ENCODE measurements at places on chromosomes 6 and 20.

DNA sequence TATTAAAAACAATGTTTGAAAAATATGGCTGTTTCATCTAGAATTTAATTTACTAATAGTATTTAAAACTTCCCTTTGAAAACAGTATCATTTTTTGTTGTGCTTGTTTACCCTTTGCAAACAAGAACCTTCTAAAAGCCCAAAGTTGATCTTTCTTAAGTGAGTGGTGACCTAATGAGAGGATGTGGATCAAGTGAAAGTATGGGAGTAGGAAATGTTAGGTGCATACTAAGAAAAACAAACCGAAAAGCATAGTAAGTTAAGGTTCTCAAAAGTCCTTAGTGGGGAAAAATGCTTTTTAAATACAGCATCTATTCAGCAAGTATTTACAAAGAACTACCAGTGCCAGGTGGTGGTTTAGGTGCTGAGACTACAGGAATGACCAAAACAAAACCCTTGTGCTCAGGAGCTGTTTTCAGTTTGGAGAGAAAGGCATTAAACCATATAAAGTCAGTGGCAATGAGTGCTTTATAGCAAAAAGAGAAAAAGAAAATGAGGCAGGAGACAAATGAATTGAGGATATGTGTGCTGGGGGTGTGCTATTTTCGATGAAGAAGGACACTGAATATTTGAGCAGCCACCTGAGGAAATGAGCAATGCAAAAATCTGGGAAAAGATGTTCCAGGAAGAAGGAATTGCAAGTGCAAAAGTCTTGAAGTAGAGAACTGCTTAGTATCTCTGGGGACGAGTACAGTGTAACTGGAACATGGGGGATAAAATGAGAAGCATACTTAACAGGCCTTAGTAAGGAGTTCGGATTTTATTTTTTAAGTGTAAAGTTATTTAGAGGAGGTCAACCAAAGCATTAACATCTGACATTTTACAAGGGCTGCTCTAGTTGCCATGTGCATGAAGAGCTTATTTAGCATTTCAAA is 24.0 kb downstream of the RNF146 start:
- DNase-seq = no peak

- DNase-seq = peak; percentile 4
Measured at GRCh38 chr6:43621078-43621835, 7.8 kb downstream of the GTPBP2 start.

DNA sequence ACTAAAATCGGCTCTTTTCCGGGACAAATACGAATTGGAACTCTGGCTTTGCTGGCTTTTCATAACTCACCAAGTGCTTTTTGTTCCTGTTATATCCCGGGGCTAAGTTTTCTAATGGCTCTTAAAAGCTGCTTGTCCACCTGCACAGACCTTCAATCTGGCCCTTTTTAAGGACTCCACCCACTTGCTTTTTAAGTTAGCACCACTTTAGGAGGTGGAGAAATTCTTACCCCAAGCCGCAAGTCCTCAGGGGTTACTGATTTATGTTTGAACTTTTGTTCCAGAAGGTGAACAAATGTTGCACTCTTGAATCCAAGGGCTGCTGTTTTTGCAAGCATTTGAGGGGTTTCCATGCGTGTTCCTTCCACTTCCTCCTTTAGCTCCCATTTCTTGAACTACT is 37.8 kb downstream of the FAM184A start:
- DNase-seq = no peak

DNA sequence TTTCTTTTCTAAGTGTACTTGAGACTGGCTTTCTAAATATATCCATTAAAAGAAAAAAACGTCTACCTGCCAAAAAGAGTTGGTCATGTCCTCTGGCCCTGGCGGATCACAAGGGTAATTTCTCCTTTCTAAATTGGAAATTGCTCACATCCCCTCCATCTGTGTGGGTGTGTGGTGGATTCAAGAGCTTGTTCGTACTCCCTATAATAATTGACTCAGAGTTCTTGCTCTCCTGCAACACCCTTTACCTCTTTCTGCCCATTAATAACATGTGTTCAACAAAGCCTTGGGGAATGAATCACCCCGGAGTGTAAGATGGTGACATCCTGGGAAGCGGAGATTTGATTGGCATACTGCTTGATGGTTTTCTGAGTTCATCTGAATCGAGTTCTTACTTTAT is 263.8 kb downstream of the ALDH8A1 start:
- DNase-seq = peak; percentile 41

- no peak for DNase-seq
Measured at GRCh38 chr20:57161478-57162361, 104.7 kb downstream of the BMP7 start.

GRCh38 chr20:50089787-50090177 is 23.2 kb downstream of the UBE2V1 start:
- DNase-seq = no peak

DNA sequence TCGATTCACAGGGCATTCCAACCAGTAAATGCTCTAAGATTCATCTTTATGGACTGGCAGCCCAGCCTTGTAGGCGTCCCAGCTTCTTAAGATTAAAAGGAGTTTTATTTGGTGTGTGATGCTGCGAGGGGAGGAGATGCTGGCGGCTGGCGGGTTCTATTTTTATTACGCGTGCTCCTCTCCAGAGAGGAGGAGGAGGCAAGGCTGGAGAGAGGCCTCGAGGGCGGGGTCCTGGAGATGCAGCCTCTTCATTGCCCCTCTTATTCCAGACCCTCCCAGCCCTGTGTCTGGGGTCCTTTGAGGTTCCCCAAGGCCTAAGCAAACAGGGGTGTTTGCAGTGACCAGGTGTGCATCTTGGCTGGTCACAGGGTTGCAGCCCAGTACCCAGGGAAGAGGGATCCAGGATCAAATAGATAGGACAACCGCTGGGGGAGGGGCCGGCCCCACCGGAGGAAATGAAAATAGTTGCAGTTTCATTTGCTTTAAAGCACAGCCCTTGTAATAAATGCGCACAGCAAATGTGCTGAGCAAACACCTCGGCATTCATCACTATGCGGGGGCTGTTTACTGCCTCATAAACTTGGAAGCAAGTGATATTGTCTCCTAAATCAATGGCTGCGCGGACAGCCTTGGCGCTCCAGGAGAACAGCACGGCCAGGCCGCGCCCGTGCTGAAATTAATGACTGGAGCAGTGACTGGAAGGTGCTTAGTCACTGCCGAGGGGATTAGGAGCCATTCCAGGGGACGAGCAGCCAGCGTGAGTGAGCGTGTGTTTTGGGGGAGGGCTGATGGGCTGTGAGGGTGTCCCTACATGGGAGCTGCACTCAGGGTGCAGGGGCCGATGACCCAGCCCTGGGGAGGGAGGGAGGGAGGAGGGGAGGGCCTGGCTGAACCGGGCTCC is 83.0 kb downstream of the TMEM242 start:
- peak; percentile 22 for DNase-seq

- DNase-seq = peak; percentile 28
Measured at GRCh38 chr6:41671376-41671775, 33.1 kb downstream of the MDFI start.

DNA sequence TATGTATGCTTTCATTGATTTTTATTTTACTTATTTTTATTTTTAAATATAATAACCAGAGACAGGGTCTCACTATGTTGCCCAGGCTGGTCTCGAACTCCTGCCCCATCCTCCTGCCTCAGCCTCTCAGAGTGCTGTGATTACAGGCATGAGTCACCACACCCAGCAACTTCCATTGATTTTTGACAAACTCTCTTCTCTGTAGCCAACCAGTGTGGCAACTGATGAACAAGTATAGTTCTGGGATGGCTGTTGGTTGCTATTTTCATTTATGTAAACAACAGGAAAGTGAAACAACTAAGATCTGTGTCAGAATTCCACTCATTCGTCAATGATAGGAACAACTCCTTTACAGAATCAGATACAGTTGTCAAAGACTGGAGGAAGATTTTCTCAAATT is 356.7 kb upstream of the JARID2 start:
- DNase-seq = no peak

- no peak for DNase-seq
Measured at GRCh38 chr6:78598966-78599365, 268.4 kb upstream of the IRAK1BP1 start.

- no peak for DNase-seq
Measured at GRCh38 chr6:36662380-36662779, 16.1 kb upstream of the CDKN1A start.

- no peak for DNase-seq
Measured at GRCh38 chr20:10219993-10220750, 1.5 kb downstream of the SNAP25 start.

- DNase-seq = no peak
Measured at GRCh38 chr6:151498327-151498726, 4.5 kb downstream of the CCDC170 start.

DNA sequence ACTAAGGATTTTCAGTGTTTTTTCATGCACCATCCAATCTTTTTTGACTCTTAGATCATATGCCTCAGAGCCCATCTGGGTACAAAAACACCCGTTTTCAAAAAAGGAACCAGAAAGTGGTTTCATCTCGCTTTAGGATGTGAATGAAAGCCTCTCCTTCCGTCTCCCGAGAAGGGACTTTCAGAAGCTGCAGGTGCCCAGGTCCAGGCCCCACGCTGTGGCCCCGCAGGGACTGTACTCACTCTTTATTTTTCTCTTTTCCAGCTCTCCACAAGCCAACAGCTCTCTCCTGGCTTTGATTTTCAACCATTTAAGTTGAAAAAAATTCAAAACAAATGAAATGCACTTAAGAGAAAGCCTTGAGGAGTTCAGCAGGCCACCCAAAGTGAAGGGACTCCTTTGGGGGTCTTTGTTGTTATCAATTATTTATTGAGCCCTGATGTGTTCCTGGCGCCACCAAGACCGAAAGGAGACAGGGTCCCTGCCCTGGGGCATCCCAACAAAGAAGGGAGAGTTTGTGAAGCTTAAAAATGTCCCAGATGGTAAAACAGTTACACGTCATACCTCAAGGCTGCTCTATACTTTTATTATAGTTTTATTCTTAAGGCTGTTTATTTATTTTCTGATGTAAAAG is 467.3 kb downstream of the PREX1 start:
- DNase-seq = no peak

GRCh38 chr20:5215672-5216304 is 89.0 kb downstream of the CDS2 start:
- DNase-seq = no peak

DNA sequence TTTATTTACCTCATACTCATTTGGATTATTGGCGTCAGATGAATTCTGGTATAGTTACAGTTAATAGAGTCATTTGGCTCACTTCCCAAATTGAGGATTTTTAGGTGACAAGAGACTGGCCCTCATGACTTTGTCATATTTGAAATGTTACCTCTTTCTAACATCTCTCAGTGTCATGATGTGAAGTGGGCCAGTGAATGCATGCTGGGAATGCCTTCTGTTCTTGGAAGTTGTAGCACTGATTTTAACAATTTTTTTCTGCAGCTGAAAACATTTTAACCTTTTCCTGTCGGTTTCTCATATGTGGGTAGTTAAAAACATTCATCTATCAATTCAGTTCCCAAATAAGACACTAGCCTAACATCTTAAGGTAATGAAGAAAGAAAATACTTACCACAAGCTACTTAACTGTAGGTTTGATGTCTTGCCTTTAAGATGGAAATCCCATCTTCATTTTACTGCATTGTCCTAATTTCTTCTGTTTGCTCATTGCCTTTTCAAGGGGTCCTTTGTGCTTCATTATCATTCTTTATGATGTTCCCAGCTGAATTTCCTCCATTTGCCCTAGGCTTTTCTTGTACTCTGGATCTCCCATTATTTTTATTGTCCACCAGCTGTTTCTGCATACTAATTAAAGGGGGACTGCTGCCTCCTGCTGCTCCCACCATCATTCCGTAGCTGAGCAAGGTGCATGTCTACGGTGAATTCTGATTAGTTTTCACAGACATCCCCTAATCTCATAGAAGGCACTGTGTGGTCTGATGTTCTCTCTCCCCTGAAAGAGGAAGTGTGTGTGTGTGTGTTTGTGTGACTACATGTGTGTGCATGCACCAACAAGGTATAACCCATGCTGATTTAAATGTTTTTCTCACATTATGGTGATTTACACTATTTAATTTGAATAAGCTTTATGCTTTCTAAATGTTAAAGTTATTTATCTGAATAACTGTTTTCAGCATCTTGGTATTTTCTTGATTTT is 109.5 kb downstream of the B3GAT2 start:
- no peak for DNase-seq

DNA sequence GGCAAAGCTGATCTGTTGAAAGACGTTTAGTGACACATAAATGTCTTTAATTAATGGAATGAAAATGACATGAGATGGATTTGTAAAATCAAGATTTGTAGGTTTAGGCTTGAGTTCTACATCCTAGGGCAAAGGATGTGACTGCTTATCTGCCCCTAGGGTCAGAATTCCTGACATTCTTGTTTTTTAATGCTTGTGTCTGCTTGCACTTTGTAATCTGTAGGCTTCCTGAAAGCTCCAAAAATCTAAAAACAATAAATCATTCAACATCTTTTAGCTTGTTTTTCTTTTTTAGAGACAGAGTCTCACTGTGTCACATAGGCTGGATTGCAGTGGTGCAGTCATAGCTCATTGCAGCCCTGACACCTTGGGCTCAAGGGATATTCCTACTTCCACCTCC is 107.9 kb upstream of the MLIP start:
- DNase-seq = no peak

- DNase-seq = no peak
Measured at GRCh38 chr20:23877524-23877923, 2.0 kb downstream of the CST5 start.

- no peak for DNase-seq
Measured at GRCh38 chr6:96532399-96532798, 10.8 kb downstream of the UFL1 start.

GRCh38 chr6:14930366-14930989 is 315.4 kb upstream of the JARID2 start:
- DNase-seq = no peak

DNA sequence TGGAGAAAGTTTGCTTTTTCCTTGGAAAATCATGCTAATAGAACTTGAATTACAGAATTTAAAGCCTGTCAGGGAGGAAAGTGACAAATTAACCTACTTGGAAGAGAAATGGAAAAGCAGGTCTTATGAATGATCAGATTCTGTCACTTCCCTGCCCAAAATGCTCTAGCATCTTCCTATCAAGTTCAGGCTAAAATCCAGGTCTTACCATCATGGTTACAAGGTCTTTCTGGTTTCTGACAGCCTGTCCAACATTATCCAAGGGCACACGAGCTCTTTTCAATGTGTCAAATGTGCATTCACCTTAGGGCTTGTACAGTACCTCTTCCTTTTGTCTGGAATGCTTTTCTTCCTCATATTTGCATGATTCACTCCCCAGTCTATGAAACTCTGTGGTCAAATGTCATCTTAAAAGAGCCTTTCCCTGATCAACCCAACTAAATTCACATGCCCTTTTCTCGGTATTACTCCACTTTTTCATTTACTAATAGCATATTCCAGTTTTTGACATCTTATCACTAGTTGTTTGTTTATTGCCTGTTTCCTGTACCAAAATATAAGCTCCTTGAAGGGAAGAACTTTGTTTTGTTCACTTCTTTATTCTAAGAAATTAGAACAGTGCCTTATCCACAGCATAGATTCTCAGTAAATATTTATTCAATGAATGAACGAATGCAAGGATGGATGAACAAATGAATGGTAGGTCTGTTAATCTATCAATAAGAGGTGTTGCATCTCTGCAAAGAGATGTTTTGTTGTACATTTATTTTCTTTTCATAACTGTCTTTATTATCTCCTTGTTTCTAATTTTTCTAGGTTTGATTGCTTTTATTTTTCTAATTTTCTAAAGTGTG is 139.5 kb downstream of the BCAS1 start:
- no peak for DNase-seq

GRCh38 chr6:22300273-22300998 is 3.6 kb upstream of the PRL start:
- no peak for DNase-seq
